ENCODE measurements at places on chromosomes 12 and 14. TPM values are rescaled to one million over a fixed set of nuclear protein-coding genes. Genes with fewer than 3 reads are reported as not detected.

The FOXG1 gene
- 0.05 TPM for polyA plus RNA-seq

GRCh38 chr14:74547331-74547927 is 53.9 kb downstream of the ISCA2 start:
- H3K27ac ChIP-seq = no peak overlapping the region
- H3K27me3 ChIP-seq = no peaks in the 10 kb centered on the region
- peak; percentile 55 for DNase-seq
- H3K4me1 ChIP-seq = peaks cover 5% of the 10 kb centered on the region
- no peak overlapping the region for H3K4me3 ChIP-seq
- H3K36me3 ChIP-seq = no peaks in the 10 kb centered on the region

- no peak for DNase-seq
- H3K27ac ChIP-seq = peak overlapping the region; percentile 80
- no peaks in the 10 kb centered on the region for H3K36me3 ChIP-seq
- no peak overlapping the region for H3K4me3 ChIP-seq
- H3K27me3 ChIP-seq = no peaks in the 10 kb centered on the region
These were observed 23.2 kb downstream of the CCDC88C start for GRCh38 chr14:91394105-91395081.

DNA sequence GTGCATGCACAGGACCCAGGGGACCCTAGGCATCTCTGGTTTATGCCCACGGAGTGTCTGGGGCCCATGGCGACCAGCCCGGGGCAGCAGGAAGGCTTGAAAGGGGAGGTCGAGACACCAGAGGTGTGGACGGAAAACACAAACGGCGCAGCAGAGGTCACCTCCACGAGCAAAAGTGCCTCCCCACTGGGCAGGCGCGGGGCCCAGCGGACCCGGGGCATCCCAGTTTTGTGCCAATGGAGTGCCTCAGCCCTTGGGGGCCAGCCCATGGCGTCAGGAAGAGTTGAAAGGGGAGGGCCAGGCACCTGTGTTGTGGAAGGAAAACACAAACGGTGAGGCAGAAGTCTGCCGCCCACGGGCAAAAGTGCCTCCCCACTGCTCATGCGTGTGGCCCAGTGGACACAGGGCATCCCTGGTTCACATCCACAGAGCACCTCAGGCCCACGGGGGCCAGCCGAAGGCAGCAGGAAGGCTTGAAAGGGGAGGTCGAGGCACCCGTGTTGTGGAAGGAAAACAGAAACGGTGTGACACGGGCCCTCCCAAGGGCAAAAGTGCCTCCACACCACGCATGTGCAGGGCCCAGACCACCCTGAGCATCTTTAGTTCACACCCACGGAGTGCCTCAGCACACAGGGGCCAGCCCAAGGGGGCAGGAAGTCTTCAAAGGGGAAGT is 378.8 kb downstream of the ALG10 start:
- H3K4me1 ChIP-seq = no peaks in the 10 kb centered on the region
- no peak overlapping the region for H3K27ac ChIP-seq
- H3K27me3 ChIP-seq = no peaks in the 10 kb centered on the region
- no peak for DNase-seq

- H3K27ac ChIP-seq = no peak overlapping the region
- no peak overlapping the region for H3K4me3 ChIP-seq
- H3K27me3 ChIP-seq = no peaks in the 10 kb centered on the region
- H3K36me3 ChIP-seq = no peaks in the 10 kb centered on the region
- DNase-seq = peak; percentile 73
- no peaks in the 10 kb centered on the region for H3K4me1 ChIP-seq
These were observed 300.0 kb downstream of the AEBP2 start for GRCh38 chr12:19739195-19739776.

GRCh38 chr12:49088150-49088931 is 6.3 kb downstream of the DHH start:
- peak; percentile 93 for DNase-seq
- peaks cover 82% of the 10 kb centered on the region for H3K27me3 ChIP-seq
- H3K4me3 ChIP-seq = peak overlapping the region; percentile 49
- H3K4me1 ChIP-seq = peaks cover 35% of the 10 kb centered on the region
- no peaks in the 10 kb centered on the region for H3K36me3 ChIP-seq
- no peak overlapping the region for H3K27ac ChIP-seq

DNA sequence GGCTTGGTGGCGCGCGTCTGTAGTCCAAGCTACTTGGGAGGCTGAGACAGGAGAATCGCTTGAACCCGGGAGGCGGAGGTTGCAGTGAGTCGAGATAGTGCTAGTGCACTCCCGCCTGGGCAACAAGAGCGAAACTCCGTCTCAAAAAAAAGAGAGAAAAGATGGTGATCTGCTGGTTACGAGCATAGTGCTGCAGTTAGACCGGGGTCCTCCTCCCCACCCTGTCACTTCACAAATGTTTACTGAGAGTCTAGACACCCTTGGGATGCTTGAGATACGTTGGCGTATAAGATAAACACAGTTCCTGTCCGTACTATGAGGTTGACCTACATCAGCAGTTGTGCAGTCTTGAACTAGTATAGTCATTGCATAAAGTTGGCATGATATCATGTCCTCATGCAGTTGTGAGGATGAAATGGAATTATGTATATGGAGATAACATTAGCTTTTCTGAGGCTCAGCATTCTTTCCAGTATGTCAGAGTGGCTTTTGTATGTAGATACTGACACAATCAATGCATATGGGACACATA is 787 bp downstream of the ACAD10 start:
- peak overlapping the region; percentile 97 for H3K27ac ChIP-seq

The LALBA gene
- polyA plus RNA-seq = not detected

DNA sequence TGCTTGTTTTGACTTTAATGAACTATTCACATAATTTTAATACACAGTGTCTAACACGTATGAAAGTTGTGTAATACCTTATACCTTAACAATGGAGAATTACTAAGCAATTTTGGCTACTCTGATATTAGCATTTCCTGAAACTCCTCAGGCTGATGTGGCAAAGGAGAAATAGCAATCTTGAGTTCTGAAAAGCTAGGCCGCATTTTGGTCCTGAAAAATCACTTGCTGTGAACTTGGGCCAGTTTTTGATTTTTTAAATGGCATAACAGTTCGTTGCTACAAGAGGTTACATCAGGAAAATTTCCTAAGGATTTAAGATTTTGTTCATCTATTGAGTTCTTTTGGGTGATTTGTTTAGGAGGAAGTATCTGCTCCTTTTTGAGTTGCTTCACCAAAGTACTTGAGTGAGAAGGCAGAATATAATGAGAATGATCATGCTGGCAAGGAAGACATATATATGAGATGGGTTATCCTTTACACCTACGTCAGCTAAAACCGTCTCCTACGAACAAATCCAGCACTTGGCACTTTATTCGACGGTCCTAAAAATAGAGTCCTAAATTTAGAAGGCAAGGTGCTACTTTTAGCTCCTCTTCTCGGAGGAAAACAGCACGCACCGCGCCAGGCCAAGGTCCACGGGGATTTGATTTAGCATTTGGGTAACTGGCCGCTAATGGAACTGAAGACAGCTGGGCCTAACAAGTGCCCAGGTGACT is 32.2 kb downstream of the MIA2 start:
- peak overlapping the region; percentile 68 for H3K4me3 ChIP-seq
- H3K4me1 ChIP-seq = peaks cover 13% of the 10 kb centered on the region
- no peaks in the 10 kb centered on the region for H3K36me3 ChIP-seq
- no peak overlapping the region for H3K27ac ChIP-seq

DNA sequence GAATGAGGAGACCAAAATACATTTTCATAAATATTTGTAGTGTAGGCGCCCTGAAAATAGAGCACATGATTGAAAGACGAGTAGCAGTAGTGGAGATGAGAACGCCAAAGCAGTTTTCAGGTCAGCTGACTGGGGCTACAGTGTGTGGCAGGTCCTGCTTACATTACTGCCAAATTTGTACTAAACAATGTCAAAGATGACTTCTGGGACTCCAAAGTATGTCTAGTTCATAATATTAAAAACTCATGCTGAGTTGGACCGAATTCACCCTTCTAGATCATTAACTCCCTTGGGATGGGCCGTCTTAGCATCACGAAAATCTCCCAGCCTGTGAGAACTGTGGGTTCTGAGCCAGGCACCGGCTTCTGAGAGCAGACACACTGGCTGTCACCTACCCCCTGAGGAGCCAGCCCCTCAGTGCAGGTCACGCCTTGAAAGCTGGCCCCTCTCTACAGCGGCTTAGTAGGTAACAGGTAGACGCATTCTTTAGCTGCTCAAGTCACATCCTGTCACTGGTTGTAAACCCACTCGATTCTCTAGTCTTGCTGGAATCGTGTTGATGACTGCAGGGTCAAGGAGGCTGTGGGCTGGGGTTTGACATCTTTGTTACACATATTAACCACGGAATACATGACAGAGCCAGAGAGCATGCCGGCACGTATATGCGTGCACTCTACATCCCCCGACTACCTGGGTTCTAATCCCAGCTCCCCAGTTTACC is 210.4 kb downstream of the ETV6 start:
- no peaks in the 10 kb centered on the region for H3K27me3 ChIP-seq
- H3K36me3 ChIP-seq = no peaks in the 10 kb centered on the region
- H3K4me3 ChIP-seq = no peak overlapping the region
- peaks cover 42% of the 10 kb centered on the region for H3K4me1 ChIP-seq
- H3K27ac ChIP-seq = no peak overlapping the region

The ERH gene
- 545 TPM for polyA plus RNA-seq

The NOVA1 gene
- polyA plus RNA-seq = 11.6 TPM

DNA sequence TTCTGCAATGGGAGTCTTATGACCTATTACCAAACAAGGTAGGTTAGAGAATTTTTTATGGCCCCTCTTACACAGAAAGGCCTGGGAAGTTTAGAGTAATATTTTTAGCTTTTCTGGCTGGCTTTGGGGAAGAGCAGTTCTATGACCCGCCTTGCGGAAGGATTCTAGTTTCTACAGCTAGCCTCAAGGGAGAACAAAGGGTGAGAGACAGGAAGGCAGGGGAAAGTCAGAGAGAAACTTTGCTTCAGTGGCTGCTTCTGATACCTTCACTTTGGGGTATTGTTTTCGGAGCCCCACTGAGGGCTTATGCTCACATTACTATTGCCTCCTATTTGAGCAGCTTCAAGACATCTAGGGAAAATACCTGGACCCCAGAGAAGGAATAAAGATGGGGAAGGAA is 80.7 kb upstream of the NUDT4 start:
- no peak overlapping the region for H3K4me3 ChIP-seq
- DNase-seq = no peak
- no peaks in the 10 kb centered on the region for H3K36me3 ChIP-seq
- H3K27ac ChIP-seq = no peak overlapping the region
- no peaks in the 10 kb centered on the region for H3K4me1 ChIP-seq

The PRDM4 gene
- 5.2 TPM for polyA plus RNA-seq

DNA sequence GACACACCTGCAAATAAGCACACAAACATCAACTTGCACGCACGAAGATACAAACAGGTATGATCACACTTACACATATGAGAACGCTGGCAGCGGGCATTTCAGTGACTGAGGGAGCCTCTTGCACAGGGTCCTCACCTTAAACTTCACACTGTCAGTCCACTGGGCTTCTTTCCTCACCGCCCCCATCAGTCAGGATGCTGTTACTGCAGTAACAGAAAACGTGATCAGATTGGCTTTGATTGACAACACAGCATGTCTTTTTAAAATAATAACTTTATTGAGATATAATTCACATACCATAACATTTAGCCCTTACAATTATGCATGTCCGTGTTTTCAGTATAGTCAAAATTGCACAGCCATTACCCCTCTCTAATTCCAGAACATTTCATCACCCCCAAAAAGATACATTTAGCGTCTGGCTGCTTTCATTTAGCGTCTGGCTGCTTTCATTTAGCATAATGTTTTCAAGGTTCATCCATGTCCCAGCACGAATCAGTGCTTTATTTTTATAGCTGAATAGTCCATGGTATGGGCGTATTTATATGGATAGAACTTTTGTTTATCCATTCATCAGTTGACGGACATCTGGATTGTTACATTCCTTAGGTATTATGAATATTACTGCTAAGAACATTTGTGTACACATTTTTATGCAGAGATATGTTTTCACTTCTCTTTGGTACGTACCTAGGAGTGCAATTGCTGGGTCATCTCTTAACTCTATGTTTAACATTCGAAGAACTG is 8.4 kb downstream of the CCDC197 start:
- H3K4me1 ChIP-seq = no peaks in the 10 kb centered on the region
- no peak overlapping the region for H3K27ac ChIP-seq
- no peaks in the 10 kb centered on the region for H3K36me3 ChIP-seq

DNA sequence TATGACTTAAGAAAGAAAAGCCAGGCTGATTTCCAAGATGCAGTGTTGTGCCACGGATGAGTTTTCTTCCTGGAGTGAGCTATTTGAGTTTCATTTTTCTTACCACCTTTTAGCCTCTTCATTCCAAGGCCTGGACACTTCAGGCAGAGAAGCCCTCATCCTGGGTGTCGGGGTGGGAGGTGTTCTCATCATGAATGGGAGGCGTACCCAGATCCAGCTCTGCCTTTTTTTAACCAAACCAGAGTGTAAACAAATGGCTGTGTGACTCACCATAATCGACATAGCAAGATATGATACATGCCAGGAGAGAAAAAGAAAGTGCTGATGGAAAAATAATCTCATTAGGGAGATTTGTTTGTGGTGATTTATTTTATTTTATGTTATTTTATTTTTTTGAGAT is 79.9 kb downstream of the ARF6 start:
- H3K36me3 ChIP-seq = no peaks in the 10 kb centered on the region
- H3K4me1 ChIP-seq = peaks cover 6% of the 10 kb centered on the region
- no peak for DNase-seq

The MUCL1 gene
- polyA plus RNA-seq = not detected
